ENCODE measurements at places on chromosomes 13 and 19.
A peak's percentile ranks its signal among the peaks of the same experiment; 100 is the strongest.

GRCh38 chr13:30884543-30884942 lies 21.5 kb upstream of the MEDAG start:
- no peak overlapping the region for H3K4me3 ChIP-seq
- no peak for DNase-seq
- H3K27me3 ChIP-seq: no peaks in the 10 kb centered on the region

DNA sequence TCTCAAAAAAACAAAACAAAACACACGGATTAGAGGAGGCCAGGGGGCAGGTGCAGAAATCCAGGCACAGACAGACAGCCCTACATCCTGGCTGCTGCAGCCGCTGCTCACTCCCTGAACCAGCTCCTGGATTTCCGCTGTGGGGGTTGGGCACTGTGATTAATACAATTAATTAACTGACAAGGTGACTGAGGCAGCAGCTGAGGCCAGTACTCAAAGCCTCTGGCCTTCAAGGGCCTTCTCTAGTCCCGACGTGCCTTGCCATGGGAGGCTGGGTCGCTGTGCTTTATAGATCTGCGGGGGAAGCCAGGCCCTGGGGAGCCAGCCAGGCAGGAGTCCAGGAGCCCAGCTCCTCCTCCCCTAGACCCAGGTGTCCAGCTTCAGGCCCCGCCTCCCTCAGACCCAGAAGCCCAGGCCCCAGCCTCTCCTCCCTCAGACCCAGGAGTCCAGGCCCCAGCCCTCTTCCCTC lies 4.6 kb downstream of the NECTIN2 start:
- DNase-seq: peak; percentile 38
- no peak overlapping the region for H3K4me3 ChIP-seq
- H3K27ac ChIP-seq: no peak overlapping the region
- peaks cover 19% of the 10 kb centered on the region for H3K4me1 ChIP-seq
- H3K36me3 ChIP-seq: 0 out of 2 replicates have a peak, but pooled peaks cover 2% of the 10 kb centered on the region
- no peaks in the 10 kb centered on the region for H3K27me3 ChIP-seq

DNA sequence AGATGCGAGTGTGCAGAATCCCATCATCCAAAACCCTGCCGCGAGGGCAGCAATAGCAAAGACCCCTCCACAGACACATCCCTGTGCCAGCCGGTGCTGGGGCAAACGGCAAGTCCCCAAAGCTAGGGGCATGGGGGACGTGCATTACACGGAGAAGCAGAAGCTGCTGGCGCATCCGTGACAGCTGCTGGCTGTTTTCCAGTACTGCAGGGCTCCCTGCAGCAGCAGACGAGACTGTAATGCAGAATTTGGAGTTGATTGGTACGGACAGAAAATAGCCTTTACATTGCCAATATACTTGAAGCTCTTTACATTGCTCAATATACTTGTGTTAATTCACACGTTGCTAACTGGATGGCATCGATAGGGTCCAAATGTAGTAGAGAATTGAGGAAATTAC lies 77.2 kb upstream of the TMTC4 start:
- no peak overlapping the region for H3K4me3 ChIP-seq
- H3K27me3 ChIP-seq: no peaks in the 10 kb centered on the region
- peak; percentile 8 for DNase-seq
- no peaks in the 10 kb centered on the region for H3K36me3 ChIP-seq

GRCh38 chr19:40633207-40633606 lies 32.0 kb downstream of the LTBP4 start:
- no peaks in the 10 kb centered on the region for H3K36me3 ChIP-seq
- no peaks in the 10 kb centered on the region for H3K4me1 ChIP-seq
- no peak overlapping the region for H3K27ac ChIP-seq
- no peak for DNase-seq

GRCh38 chr13:30535046-30535445 lies 69.3 kb upstream of the HMGB1 start:
- H3K27me3 ChIP-seq: no peaks in the 10 kb centered on the region
- H3K4me1 ChIP-seq: no peaks in the 10 kb centered on the region
- H3K4me3 ChIP-seq: no peak overlapping the region
- DNase-seq: no peak
- H3K36me3 ChIP-seq: no peaks in the 10 kb centered on the region
- H3K27ac ChIP-seq: no peak overlapping the region

GRCh38 chr13:97003071-97003470 lies 8.8 kb upstream of the OXGR1 start:
- H3K4me1 ChIP-seq: peaks cover 7% of the 10 kb centered on the region
- H3K27me3 ChIP-seq: no peaks in the 10 kb centered on the region
- no peaks in the 10 kb centered on the region for H3K36me3 ChIP-seq
- H3K4me3 ChIP-seq: no peak overlapping the region
- DNase-seq: no peak
- no peak overlapping the region for H3K27ac ChIP-seq

DNA sequence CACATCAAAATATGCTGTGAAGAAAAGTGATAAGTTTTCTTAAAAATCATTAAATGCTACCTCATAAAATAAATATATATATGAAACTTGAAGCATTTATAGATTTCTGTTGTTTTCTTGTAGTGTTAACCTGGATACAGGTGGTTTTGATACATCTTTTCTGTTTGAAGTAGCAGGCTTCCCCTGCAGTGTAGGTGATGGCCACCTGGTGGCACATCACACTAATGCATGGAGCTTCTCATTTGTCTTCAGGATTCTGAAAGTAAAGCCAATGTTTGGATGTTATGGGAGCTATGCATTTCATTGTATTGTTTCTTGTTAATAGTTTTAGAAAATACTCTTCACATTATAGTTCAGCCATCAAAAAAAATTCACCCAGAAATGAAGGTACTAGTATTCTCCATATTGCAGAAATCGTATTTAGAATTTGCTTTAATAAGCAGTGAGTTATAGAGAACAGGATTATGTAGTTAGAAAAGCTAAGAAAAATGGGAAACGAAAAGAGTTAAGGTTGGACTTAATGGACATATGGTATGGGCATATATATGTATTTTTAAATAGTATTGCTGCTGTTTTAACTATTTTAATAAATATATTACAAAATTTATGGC lies 18.7 kb downstream of the GPR180 start:
- peak; percentile 37 for DNase-seq
- peaks cover 35% of the 10 kb centered on the region for H3K36me3 ChIP-seq
- H3K4me3 ChIP-seq: no peak overlapping the region
- peaks cover 5% of the 10 kb centered on the region for H3K4me1 ChIP-seq
- H3K27me3 ChIP-seq: no peaks in the 10 kb centered on the region

DNA sequence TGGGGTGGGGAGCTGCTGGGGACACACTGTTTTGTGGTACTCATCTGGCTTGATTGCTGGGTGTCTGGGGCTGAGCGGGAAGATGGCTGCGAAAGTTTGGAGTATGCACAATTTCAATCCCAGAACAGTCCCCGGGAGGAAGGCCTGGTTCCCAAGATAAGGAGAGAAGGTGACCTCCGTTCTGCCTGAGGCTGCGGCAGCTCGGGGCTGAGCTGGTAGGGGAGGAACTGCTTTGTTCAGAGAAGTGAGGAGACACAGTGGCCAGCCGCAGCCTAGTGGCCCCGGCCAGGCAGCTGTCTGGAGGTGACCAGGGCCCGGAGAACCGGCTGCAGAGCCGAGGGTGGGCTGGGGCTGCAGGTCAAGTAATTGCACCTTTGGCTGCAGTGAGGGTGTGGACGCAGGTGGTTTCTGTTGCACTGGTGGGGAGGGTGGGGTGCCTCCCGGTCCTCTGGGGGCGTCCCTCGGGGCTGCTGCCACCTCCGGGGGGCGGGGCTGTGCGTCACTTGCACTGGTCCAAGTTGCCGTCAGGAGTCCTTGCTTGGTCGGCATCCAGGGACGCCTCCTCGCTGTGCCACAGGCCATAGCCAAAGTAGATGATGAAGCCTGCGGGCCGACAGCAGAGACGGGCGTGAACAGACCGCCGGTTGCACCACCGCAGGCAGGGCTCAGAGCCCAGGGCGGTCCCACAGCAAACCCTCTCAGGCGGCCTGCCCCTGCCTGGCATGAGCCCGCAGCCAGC lies 81.3 kb downstream of the SLC7A1 start:
- no peak overlapping the region for H3K27ac ChIP-seq
- no peak for DNase-seq
- H3K4me3 ChIP-seq: no peak overlapping the region
- peaks cover 49% of the 10 kb centered on the region for H3K36me3 ChIP-seq
- no peaks in the 10 kb centered on the region for H3K4me1 ChIP-seq

- H3K36me3 ChIP-seq: no peaks in the 10 kb centered on the region
- no peak for DNase-seq
- H3K4me1 ChIP-seq: no peaks in the 10 kb centered on the region
Observed at GRCh38 chr13:21796066-21796465, 125.2 kb downstream of the FGF9 start.

DNA sequence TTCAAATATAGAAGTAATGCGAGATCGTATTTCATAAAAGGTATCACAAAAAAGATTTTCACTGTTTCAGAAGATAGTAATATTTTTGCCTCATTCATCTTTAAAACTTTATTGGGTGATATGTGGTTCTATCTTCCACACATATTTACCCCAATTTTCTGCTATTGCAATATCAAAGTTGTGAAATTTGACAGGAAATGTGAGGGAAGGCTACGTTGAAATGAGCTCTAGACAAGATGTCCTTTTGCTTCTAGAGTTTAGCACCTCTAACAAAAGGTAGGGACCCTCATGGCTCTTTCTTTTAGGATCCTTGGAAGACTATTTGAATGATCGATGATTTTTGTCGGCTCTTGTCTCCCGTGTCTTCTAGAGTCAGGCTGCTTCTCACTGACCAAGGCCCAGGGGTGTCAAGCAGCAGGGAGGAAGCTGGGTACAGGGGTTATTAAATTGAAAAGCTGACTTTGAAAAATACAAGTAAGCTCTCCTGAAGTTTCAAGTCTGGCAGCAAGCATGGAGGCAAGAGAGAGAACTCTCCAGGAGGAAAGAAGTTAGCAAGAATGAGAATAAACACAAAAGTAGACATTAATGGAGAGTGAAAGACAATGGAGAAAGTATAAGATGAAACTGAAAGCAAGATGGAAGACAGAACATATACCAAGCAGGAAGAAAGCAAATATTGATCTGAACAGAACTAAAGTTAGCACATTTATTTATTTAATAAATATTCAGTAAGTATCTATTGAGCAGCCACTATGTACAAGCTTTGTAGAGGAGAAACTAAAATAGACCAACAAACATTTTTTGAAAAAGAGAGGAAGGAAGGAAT lies 73.4 kb downstream of the RUBCNL start:
- no peak overlapping the region for H3K4me3 ChIP-seq
- no peaks in the 10 kb centered on the region for H3K36me3 ChIP-seq
- no peaks in the 10 kb centered on the region for H3K27me3 ChIP-seq
- H3K27ac ChIP-seq: no peak overlapping the region
- H3K4me1 ChIP-seq: no peaks in the 10 kb centered on the region

GRCh38 chr19:56134654-56134921 lies 6.5 kb upstream of the ZNF444 start:
- no peaks in the 10 kb centered on the region for H3K4me1 ChIP-seq
- no peak for DNase-seq
- H3K27me3 ChIP-seq: no peaks in the 10 kb centered on the region
- no peak overlapping the region for H3K4me3 ChIP-seq

- H3K4me1 ChIP-seq: no peaks in the 10 kb centered on the region
- peaks cover 29% of the 10 kb centered on the region for H3K36me3 ChIP-seq
- no peak for DNase-seq
- no peak overlapping the region for H3K4me3 ChIP-seq
Observed at GRCh38 chr19:46604781-46605355, 3.7 kb downstream of the CALM3 start.

DNA sequence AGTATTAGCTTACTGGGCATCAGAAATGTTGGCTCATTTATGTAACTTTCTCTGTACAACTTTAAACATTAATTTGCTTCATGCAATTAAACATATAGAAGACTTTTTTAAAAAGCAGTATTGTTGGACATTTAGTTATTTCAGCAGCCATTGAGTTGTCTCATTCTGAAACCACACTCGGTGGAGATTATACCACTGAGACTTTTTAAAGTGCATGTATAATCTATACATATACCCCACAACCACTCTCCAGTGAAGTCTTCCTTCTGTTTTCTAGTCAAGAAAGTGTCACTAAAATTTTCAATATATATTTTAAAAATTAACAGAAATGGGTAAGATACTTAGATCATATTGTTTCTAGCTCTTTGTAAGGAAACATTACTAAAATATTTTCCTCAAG lies 15.5 kb downstream of the SETDB2 start:
- H3K4me3 ChIP-seq: no peak overlapping the region
- no peak overlapping the region for H3K27ac ChIP-seq
- H3K36me3 ChIP-seq: peaks cover 21% of the 10 kb centered on the region
- no peak for DNase-seq
- no peaks in the 10 kb centered on the region for H3K27me3 ChIP-seq

DNA sequence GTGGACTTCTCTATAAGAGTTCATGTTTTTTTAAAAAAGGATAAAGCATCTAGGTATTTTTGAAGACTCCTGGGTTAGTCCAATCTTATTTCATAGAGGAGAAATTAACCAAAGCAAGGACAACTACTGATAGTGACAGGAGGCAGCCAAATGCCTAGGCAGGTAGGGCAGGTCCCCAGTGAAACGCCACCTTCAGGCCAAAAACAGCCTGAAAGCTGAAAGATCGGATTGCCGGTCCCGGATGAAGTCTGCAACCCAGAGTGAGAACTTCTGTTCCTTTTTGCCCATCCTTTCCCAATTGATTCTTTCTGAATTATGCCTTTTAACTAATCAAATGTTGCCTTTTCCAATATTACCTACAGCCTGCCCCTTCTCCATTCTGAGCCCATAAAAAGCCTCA lies 6.1 kb upstream of the GGACT start:
- H3K4me1 ChIP-seq: no peaks in the 10 kb centered on the region
- H3K27me3 ChIP-seq: no peaks in the 10 kb centered on the region
- DNase-seq: no peak

DNA sequence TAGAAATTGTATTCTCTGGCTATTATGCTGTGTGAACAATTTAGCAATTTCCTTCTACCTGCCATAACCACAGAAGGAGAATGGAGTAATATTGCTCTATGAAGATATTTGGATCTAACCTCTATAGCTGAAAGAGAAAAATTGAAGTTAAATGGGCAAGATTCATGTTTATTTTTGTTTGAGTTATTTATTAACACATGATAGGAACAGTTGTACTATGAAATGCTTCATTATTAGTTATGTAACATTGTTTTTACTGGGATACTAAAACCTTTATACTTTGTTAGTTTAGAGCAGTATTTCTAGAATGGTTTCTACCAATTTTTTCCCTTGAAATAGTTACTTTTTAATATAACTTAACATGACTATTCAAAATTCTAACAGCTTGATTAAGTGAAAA lies 27.3 kb upstream of the VWA8 start:
- peaks cover 11% of the 10 kb centered on the region for H3K4me1 ChIP-seq
- no peak overlapping the region for H3K27ac ChIP-seq
- H3K36me3 ChIP-seq: no peaks in the 10 kb centered on the region
- H3K27me3 ChIP-seq: no peaks in the 10 kb centered on the region

GRCh38 chr19:38392707-38393308 lies 4.3 kb downstream of the SPRED3 start:
- no peak overlapping the region for H3K27ac ChIP-seq
- H3K4me1 ChIP-seq: no peaks in the 10 kb centered on the region
- DNase-seq: no peak
- H3K27me3 ChIP-seq: no peaks in the 10 kb centered on the region
- H3K36me3 ChIP-seq: no peaks in the 10 kb centered on the region

GRCh38 chr13:33033051-33033812 lies 17.0 kb downstream of the KL start:
- H3K27ac ChIP-seq: no peak overlapping the region
- H3K4me3 ChIP-seq: no peak overlapping the region
- no peak for DNase-seq
- no peaks in the 10 kb centered on the region for H3K36me3 ChIP-seq

GRCh38 chr19:33215438-33216197 lies 10.0 kb downstream of the SLC7A10 start:
- H3K36me3 ChIP-seq: no peaks in the 10 kb centered on the region
- peaks cover 9% of the 10 kb centered on the region for H3K27me3 ChIP-seq
- no peak for DNase-seq
- no peaks in the 10 kb centered on the region for H3K4me1 ChIP-seq

Data from SJCRH30 (cell line).